Cortex of kidney (tissue), 1 donor: ENCODE measurements at places on chromosomes 7 and 10.

GRCh38 chr7:12685550-12685949, 1.9 kb upstream of the ARL4A start:
- DNase-seq = no peak

GRCh38 chr10:116838143-116838725, 11.1 kb upstream of the ENO4 start:
- DNase-seq = no peak

GRCh38 chr7:98568891-98569290, 48.2 kb upstream of the NPTX2 start:
- DNase-seq = no peak

DNA sequence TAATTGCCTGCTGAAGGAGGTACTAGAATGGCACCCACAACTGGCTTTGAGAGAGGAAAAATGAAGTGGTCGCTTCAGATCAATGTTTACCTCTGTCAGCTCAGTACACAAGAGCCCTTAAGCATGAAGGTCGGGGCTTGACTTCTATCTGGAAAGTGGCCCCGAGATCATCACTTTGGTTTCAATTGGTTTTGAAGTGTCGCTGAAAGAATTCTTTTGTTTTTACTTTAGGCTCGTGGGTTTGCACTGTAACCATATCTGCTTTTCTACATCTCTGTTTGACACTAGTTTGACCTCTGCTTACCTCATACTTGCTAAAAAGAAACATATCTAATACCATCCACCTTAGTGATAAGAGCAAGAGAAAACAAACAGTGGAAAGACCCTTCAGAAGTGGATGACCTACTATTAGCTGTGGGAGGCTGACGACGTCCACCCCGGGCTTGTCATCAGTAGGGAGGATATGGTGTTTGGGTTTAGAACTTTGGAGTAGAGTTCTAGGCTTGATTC, 361.8 kb downstream of the GATA3 start:
- no peak for DNase-seq

DNA sequence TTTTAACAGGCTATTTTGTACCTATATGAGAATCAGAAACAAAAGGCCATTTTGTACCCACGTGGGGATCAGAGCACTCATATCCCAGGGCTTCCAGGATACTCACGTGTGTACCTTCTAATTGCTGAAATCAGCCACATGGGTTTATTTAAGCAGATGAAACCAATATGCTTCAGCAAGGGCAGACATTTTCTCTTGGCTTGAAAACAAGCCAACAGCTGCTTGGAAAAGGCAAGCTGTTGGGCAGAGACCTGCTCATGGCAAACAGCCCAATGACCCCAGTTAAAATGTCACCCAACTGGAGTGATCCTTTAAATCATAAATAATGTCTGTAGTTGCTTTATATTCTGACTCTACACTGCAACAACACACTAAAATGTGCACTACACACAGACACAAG, 26.5 kb upstream of the TOMM7 start:
- DNase-seq = no peak

DNA sequence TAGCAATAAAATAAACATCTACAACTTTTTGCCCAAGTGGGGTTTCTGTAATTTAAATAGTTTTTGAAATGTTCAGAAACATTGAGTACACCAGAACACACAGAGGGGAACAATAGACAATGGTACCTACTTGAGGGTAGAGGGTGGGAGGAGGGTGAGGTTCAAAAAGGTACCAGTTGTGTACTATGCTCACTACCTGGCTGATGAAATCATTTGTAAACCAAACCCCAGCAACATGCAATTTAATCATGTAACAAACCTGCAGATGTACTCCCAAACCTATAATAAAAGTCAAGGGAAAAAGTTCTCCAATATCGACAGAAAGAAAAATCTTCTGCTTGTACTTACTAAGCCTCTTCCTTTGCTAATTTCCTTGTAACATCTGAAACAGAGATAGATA, 4.2 kb upstream of the TES start:
- DNase-seq = no peak

DNA sequence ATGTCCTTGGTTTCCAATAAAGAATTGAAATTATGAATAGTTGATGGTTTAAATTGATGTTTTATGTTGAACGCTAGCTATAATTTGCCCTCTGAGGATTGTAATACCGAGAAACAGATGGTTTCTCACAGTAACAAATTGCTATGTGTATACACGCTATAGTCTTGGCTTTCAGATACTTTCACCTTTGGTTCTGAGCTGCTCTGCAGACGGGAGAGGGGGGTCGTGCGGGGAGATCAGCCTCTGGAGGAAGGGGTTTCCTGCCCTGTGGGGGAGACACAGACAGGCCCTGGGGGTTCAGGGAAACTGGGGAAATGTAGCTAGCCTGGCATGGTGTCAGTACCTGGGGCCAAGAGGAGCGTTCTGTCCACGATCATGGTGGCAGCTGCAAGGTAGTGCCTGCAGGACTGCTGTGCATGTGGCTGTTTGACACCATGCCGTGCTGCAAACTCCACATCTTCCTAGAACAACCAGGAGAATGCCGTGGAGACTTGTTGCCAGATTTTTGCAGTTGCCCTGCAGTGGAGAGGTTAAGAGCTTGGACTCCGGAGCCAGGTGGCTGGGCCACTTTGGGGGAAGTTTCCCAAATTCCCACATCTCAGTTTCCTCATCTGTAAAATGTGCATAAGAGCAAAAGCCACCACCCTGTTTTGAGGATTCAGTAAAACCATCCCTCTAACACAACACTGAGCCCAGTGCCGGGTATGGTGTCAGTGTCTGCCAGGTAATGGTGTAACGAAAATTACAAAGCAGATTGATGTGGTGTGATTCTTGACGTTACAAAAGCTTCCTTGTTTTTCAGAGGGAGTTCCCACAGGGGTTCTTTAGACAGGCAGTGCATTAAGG, 167.9 kb downstream of the CUX1 start:
- DNase-seq = no peak

- DNase-seq = no peak
Measured at GRCh38 chr10:26931223-26931622, 70.5 kb upstream of the ABI1 start.

DNA sequence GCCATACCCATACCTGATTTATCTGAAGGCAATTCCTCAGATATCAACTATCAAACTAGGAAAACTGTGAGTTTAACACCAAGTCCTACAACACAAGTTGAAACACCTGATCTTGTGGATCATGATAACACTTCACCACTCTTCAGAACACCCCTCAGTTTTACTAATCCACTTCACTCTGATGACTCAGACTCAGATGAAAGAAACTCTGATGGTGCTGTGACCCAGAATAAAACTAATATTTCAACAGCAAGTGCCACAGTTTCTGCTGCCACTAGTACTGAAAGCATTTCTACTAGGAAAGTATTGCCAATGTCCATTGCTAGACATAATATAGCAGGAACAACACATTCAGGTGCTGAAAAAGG, 69.0 kb upstream of the RSBN1L start:
- no peak for DNase-seq

- no peak for DNase-seq
Measured at GRCh38 chr7:28666154-28666553, 253.8 kb downstream of the CREB5 start.

GRCh38 chr7:77524731-77525130, 12.4 kb upstream of the PTPN12 start:
- DNase-seq = no peak

DNA sequence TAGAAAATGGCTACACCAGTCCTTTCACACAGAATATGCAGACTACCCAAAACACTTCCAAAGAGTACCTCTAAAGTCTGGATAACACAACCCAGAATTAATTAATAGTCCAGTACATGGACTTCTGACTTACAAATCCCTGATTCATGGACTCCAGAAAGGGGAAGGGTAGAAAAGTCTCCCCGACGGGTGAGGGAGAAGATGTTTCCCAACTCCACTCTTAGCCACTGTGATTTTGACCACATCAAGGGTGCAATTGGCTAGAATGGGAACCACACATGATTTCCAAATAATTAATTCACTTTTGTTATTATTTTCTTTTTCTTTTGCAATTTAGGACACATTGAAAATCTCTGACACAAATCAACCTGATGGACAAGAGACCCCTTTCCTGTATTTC, 1.4 kb downstream of the TMEM130 start:
- DNase-seq = no peak

- no peak for DNase-seq
Measured at GRCh38 chr7:5672468-5672867, 109.0 kb downstream of the RNF216 start.

GRCh38 chr7:98879198-98879978, 1.1 kb downstream of the TRRAP start:
- no peak for DNase-seq

DNA sequence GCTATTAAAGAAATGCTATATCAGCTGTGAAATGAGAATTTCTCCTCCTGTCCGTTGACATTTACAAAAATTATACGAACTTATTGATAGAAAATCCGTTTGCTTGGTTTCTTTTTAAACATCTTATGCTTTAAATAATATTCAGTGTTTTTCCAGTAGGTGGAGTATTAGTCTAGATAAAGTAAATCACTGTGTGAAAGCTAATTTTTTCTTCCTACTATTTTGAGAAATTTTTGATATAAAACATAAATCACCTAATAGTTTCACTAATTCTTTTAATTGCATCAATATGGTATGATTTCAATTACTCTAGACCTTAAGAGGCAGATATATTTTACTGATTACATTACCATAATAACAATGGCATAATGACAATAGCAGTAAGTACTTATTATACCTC, 335.2 kb upstream of the C7orf33 start:
- DNase-seq = no peak

GRCh38 chr10:61342858-61343572, 110.2 kb downstream of the TMEM26 start:
- DNase-seq = no peak
